ENCODE measurements at places on chromosomes 2 and 18.

- no peak for DNase-seq
Measured at GRCh38 chr2:36792951-36793350, 96.4 kb downstream of the VIT start.

- DNase-seq, result no peak
Measured at GRCh38 chr18:76589316-76589715, 94.3 kb upstream of the ZNF516 start.

DNA sequence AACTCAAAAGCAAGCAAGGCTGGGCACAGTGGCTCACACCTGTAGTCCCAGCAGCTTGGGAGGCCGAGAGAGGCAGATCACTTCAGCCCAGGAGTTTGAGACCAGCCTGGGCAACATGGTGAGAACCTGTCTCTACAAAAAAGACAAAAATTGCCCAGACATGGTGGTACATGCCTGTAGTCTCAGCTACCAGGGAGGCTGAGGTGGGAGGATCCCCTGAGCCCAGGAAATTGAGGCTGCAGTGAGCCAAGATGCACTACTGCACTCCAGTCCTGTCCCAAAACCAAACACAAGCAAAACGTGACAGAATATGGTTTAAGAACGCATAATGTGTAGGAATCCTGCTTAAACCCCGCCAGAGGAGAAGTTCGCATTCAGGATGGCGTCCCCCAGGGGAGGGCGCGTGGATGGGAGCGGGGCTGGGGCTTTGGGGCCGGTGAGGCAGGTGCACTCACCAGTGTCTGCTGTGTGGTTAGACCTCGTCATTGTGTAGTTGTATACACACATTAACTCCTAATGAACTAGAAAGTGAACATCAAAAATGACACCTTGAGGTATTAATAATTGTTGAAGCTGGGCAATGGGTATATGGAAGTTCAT, 5.4 kb downstream of the COLEC11 start:
- no peak for DNase-seq

- DNase-seq, result no peak
Measured at GRCh38 chr2:184004289-184004947, 593.9 kb upstream of the ZNF804A start.

GRCh38 chr18:61856678-61857077, 36.1 kb downstream of the RNF152 start:
- no peak for DNase-seq

DNA sequence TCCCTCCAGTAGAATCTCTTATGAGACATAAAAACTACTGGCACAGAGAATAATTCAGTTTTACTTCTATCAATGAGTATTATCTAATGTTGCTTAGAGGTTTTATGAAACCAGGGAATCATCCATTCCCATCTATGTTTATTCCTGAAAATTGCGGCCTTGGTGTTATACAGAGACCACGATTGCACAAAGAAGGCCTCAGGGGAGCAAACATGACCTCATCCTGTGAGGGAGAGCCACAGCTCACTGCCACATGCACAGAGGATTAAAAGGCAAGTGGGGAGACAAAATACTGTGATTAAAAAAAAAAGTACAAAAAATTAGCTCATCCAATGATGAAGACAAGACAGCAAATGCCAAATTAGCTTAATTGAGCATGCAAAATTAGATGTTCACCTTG, 111.8 kb upstream of the SLC35G4 start:
- no peak for DNase-seq

- DNase-seq, result no peak
Measured at GRCh38 chr2:46009772-46010171, 287.4 kb upstream of the EPAS1 start.

GRCh38 chr2:101052147-101052546, 50.1 kb downstream of the RPL31 start:
- no peak for DNase-seq

- DNase-seq, result no peak
Measured at GRCh38 chr2:201406077-201406662, 45.1 kb downstream of the TRAK2 start.

GRCh38 chr2:98787700-98788099, 56.8 kb upstream of the MGAT4A start:
- DNase-seq, result no peak

- no peak for DNase-seq
Measured at GRCh38 chr2:30218338-30218713, 13.0 kb upstream of the LBH start.

DNA sequence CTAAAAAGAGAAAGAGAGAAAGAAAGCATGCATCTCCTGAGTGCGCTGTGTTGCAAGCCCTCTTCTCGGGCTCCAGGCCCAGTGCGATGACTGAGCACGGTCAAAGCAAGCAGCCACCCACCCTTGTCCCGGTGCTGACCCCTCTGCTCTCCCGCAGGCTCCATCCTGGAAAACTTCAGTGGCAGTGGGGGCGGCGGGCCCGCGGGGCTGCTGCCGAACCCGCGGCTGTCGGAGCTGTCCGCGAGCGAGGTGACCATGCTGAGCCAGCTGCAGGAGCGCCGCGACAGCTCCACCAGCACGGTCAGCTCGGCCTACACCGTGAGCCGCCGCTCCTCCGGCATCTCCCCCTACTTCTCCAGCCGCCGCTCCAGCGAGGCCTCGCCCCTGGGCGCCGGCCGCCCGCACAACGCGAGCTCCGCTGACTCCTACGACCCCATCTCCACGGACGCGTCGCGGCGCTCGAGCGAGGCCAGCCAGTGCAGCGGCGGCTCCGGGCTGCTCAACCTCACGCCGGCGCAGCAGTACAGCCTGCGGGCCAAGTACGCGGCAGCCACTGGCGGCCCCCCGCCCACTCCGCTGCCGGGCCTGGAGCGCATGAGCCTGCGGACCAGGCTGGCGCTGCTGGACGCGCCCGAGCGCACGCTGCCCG, 252.5 kb downstream of the GLI2 start:
- DNase-seq, result no peak

DNA sequence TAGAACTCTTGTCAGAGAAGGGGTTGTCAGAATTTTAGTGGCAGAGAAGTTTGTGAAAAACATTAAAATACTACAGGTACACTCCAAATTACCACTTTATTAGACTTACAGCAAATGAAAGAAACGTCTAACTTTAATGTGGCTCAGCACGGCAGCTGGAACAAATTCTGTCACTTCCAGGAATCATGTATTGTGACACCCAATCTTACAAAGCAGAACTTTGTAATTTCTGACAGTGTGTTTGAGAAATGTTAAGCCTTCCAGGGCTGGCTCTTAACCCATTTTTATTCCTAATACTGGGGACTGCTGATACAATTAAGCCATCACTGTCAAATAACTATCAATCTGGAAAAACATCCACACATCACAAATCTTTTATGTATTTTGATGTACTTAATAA, 216.4 kb downstream of the ZNF385B start:
- no peak for DNase-seq

DNA sequence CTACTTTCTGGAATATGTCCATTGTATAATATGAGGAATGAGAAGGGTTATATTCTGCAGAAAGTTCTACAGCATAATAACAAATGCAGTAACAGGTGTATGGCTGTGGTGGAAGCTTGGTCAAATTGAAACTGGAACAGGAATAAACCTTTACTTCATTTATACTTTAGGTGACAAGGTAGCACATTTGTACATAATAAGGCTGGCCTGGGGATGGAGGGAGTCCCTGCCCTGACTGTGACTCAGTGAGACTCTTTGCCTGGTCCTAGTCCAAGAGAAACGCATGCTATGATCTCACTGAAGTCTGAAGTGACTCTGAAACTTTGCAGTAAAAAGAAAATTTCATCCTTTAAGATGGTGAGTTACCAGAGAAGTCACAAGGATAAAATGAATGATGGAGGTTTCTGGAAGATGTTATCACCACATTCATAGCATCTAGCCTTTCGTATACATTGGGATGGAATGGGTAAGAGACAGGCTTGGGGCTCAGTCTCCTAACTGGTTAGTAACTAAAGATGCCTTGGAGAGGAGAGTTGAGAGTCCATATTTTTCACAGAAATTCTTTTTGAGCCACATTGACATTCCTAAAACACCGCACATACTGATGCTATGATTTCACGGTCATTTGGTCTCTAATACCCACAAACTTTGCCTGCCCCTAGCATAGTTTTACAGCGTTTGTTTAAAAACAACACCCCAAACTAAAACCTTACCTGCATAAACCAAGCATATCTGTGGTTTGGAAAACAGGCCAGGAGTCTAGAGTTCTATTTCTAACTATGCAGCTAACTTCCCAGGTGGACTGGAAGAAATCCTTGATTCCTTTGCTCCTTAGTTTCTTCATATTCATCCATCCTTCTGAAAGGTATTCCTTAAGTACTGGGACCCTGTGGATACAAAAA, 42.4 kb upstream of the NABP1 start:
- DNase-seq, result no peak

DNA sequence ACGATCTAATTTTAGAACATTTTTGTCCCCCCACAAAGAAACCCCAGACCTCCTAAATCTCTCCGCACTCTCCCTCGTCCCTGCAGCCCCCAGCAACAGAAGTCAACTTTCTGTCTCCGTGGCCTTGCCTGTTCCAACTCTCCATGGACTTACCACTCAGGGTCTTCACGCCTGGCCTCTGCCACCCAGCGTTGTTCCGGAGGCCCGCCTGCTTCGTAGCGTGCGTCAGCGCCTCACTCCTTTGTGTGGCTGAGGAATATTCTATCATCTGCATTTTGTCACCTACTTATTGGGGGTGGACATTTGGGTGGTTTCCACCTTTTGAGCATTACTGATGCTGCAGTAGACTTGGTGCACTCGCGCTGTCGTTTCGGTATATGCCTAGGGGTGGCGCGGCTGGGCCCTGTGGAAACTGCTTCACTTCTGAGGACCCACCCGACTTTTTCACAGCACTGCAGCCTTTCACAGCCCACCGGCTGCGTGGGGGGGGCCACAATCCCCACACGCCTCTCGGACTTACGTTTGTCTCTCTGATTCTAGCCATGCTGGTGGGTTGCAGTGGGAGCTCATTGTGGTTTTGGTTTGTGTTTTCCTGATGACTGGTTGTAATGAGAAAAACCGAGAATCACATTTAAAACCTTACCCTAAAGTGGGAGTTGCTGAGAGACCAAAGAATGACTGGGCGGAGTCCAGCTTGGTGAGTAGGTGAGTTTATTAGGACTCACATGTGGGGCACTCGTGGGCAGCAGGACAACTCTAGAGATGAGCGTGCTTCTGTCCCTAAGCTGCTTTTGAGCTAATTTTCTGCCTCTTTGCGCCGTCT, 1.4 kb upstream of the HSBP1L1 start:
- DNase-seq, result no peak

DNA sequence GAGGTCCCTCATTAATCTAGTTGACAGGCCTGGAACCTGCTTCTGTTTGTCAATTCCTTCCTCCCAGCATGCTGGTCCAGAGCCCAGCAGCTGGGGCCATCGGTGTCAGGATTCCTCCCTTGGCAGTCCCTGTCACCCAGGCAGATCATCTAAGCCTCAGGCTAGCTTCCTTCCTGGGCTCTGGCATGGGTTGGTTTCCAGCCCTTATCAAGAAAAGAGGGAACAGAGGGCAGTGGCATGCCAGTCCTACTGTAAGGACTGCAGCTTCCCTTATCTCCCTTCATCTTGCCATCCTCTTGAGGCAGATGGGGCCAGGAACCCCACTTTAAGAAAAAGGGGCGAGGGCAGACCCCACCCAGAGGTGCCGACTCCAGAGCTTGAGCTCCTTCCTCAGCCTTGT, 10.9 kb upstream of the KCNK3 start:
- DNase-seq, result no peak

- peak; percentile 15 for DNase-seq
Measured at GRCh38 chr18:63823516-63824219, 48.5 kb downstream of the SERPINB7 start.

DNA sequence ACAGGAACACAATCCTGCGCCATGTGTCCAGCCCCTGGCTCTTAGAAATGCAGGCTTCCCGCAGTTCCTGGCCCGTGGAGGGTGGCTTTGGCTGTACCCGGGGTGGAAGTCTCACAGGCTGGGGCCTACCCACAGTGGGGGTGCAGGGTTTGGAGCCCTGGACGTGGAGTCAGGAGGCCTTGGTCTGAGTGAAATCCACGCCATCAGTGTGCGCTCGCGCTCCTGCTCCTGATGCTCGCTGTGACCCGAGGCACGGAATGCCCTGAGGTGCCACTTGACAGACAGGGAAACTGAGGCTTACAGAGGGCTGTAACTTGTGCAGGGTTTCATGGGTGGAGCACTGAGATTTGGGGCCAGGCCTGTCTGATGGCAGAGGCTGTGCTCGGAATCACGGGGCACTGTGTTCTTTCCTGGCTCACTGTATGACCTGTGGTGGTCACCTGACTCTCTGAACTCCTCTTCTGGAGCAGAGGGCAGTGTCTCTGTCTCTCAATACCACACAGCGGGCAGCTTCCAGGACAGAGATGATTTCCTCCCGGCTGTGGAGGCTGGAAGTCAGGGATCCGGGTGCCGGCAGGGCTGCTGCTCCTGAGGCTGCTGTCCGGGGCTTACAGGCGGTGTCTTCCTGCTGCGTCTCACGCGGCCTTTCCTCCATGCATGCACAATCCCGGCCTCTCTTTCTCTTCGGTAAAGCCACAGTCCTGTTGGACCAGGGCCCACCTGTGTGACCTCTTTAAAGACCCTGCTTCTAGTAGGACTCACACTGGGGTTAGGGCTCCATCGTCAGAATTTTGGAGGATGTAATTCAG, 25.9 kb upstream of the ALLC start:
- no peak for DNase-seq

- DNase-seq, result no peak
Measured at GRCh38 chr2:205500065-205500464, 182.2 kb upstream of the NRP2 start.

GRCh38 chr2:241750076-241750840, 15.8 kb downstream of the D2HGDH start:
- no peak for DNase-seq

- no peak for DNase-seq
Measured at GRCh38 chr18:2147476-2148230, 423.7 kb downstream of the METTL4 start.

GRCh38 chr2:61425605-61426155, 45.2 kb downstream of the USP34 start:
- DNase-seq, result no peak

- DNase-seq, result no peak
Measured at GRCh38 chr2:240601061-240601830, 14.7 kb downstream of the CAPN10 start.

DNA sequence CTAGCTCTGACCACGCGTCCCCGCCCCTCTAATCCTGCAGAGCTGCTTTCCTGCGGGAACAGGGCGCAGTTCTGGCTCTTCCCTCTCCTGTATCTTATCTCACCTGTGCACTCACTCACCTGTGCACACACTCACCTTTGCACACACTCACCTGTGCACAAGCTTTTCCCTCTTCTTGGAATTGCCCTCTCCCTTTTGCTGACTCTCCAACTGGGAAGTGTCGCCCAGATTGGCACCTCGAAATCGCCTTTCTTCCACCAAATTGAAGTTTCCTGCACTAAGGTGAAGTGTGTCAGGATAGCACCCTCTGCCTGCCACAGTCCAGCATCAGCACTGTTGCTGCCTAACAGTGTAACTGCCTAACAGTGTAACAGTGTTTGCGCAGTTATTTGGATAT, 566 bp upstream of the CMPK2 start:
- DNase-seq, result no peak

- DNase-seq, result no peak
Measured at GRCh38 chr18:62066102-62066818, 120.6 kb downstream of the PIGN start.
